Bronchus fibroblast of lung (primary cell): ENCODE measurements at places on chromosomes 6 and 20. TPM values are rescaled to one million over a fixed set of nuclear protein-coding genes. Genes with fewer than 3 reads are reported as not detected.

PSORS1C1 gene
- under 0.01 and 0.15 TPM in 2 replicates for total RNA-seq

APOM gene
- total RNA-seq = 2.9 and 3.6 TPM in 2 replicates

CYP24A1 gene
- total RNA-seq = 0.17 TPM in 1 of 2 replicates, not detected in the other

RAD21L1 gene
- not detected in 2 replicates for total RNA-seq

PXDC1 gene
- 35.7 and 40.9 TPM in 2 replicates for total RNA-seq

PCNA gene
- 257 and 279 TPM in 2 replicates for total RNA-seq

VGLL2 gene
- total RNA-seq = not detected in 2 replicates

TMEM151B gene
- total RNA-seq = under 0.01 TPM in 1 of 2 replicates, not detected in the other

PHACTR2 gene
- 18.5 and 20.8 TPM in 2 replicates for total RNA-seq

ECHDC1 gene
- total RNA-seq = 56.2 and 56.3 TPM in 2 replicates

PPIL6 gene
- total RNA-seq = 1.5 and 2.4 TPM in 2 replicates

DEFB124 gene
- total RNA-seq = not detected in 2 replicates

ZC3H12D gene
- under 0.01 and 0.17 TPM in 2 replicates for total RNA-seq

TNNC2 gene
- 0.84 TPM in 1 of 2 replicates, not detected in the other for total RNA-seq

PNLDC1 gene
- total RNA-seq = not detected in 2 replicates

ULBP3 gene
- total RNA-seq = 15.9 and 18.5 TPM in 2 replicates

POU3F2 gene
- total RNA-seq = not detected in 2 replicates

RALY gene
- 131 and 143 TPM in 2 replicates for total RNA-seq

DACT2 gene
- total RNA-seq = 0.15 TPM in 1 of 2 replicates, not detected in the other

HLA-DOB gene
- 0.30 and 0.84 TPM in 2 replicates for total RNA-seq

KCNQ5 gene
- 0.30 and 0.50 TPM in 2 replicates for total RNA-seq

MRAP2 gene
- total RNA-seq = 0.15 TPM in 1 of 2 replicates, not detected in the other

C6orf15 gene
- total RNA-seq = not detected in 2 replicates

TAGAP gene
- total RNA-seq = not detected in 2 replicates

LY86 gene
- total RNA-seq = not detected in 2 replicates

TREM2 gene
- total RNA-seq = not detected in 2 replicates

LPIN3 gene
- total RNA-seq = 10.4 and 11.6 TPM in 2 replicates

THBD gene
- 1.5 and 1.6 TPM in 2 replicates for total RNA-seq

GPLD1 gene
- total RNA-seq = 0.15 and 0.17 TPM in 2 replicates

MARCKS gene
- 111 and 134 TPM in 2 replicates for total RNA-seq

TINAG gene
- total RNA-seq = not detected in 2 replicates

ZSCAN16 gene
- 1.7 and 1.8 TPM in 2 replicates for total RNA-seq

PRDM1 gene
- 1.6 and 1.8 TPM in 2 replicates for total RNA-seq

FOXS1 gene
- not detected in 2 replicates for total RNA-seq

BPIFA1 gene
- total RNA-seq = not detected in 2 replicates

ITPR3 gene
- 24.5 and 25.2 TPM in 2 replicates for total RNA-seq

TAAR6 gene
- total RNA-seq = not detected in 2 replicates

EYA4 gene
- total RNA-seq = 8.1 and 8.2 TPM in 2 replicates

NRSN2 gene
- total RNA-seq = 95.0 and 104 TPM in 2 replicates

PLCB1 gene
- 1.6 and 1.7 TPM in 2 replicates for total RNA-seq

CFAP61 gene
- not detected in 2 replicates for total RNA-seq

GJA1 gene
- total RNA-seq = 75.4 and 82.4 TPM in 2 replicates

NKX2-4 gene
- not detected in 2 replicates for total RNA-seq

BMP6 gene
- 0.15 TPM in 1 of 2 replicates, not detected in the other for total RNA-seq
